ENCODE measurements at places on chromosomes 4 and X. TPM values are rescaled to one million over a fixed set of nuclear protein-coding genes. Genes with fewer than 3 reads are reported as not detected.

DNA sequence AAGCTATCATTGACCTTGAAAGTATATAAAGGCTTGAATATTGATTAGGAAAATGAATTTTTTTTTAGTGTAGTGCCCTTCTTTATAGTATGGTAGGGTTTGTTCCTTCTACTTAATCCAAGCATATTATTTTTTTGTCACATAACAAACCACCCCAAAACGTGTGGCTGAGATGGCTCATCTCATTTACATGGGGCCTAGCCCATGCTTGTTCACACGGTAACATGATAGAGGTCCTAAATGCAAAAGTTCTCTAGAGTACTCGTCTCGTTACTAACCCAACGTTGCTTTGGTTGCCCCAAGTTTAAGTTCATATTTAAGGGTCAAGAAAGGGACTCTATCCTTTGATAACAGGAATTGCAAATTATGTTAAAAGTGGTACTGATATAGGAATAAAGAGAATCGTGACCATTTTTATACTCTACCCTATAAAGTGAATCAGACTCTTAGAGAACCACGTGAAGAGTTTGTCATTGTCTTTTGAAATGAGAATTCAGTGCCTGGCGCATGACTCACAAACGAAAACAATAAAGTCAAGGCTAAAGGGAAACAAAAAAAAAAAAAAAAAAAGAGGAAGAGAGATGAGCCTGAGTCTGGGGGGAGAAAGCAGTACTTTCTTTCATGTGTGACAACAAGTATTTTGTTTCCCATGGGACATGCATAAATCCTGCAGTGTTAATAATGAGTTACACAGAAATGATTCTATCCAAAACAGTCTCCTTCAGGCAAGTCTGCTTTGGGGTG, 402.8 kb upstream of the NWD2 start:
- DNase-seq: no peak

GRCh38 chr4:151166636-151167035, 67.2 kb downstream of the RPS3A start:
- DNase-seq: no peak

DNA sequence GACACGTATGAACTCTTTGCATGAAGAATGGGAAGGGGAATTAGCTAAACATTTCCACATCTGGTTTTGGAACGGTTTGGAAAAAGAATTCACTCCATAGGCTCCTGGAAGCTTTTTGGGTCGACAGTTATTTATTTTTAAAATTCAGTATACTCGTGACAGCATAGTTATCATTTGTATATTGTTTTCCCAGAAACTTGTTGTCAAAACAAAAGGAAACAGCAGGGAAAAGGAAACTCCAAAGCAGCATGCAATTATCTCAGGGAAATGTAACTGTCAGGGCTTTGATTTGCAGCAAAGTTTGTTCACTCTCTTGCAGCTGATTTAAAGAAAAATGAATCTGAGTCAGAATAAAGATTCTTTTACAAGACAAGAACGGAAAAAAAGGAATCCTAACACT, 86.5 kb downstream of the PLAC1 start:
- DNase-seq: no peak

- no peak for DNase-seq
These were observed 241.1 kb downstream of the SPATA18 start for GRCh38 chr4:52292245-52292644.

DNA sequence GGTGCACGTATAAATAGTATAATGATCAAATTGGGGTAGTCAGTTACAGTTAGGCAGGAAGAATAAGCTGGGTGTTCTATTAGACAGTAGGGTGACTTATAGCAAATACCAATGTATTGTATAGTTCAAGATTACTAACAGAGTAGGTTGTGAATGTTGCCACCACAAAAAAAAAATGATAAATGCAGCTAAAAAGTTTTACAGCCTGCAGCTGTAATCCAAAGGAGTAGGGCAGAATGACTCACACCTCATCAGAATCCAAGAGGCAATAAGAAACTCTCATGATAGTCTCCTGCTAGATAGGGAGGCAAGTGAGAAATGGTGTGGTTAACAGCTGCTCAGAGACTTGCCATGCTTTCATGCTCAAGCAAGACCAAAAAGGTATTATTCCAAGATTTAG, 19.6 kb upstream of the TCEAL4 start:
- DNase-seq: no peak

DNA sequence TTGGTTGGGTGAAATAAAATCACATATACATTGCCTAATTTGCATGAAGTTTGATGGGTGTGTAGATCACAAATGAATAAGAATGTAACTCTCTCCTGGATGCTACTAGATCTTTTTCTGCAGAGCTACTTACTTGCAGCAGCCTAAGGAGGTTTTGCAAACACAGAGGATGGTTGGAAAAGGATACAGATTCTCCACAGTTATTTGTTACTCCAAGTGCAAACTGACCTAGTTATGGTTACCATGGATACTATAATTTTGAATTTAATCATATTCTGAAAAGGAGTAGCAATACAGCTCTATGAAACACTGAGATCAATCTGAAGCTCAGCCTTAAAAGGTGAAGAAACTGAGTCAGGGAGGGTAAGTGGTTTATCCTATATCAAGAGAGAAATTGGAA, 9.1 kb upstream of the ARHGEF38 start:
- DNase-seq: no peak

DNA sequence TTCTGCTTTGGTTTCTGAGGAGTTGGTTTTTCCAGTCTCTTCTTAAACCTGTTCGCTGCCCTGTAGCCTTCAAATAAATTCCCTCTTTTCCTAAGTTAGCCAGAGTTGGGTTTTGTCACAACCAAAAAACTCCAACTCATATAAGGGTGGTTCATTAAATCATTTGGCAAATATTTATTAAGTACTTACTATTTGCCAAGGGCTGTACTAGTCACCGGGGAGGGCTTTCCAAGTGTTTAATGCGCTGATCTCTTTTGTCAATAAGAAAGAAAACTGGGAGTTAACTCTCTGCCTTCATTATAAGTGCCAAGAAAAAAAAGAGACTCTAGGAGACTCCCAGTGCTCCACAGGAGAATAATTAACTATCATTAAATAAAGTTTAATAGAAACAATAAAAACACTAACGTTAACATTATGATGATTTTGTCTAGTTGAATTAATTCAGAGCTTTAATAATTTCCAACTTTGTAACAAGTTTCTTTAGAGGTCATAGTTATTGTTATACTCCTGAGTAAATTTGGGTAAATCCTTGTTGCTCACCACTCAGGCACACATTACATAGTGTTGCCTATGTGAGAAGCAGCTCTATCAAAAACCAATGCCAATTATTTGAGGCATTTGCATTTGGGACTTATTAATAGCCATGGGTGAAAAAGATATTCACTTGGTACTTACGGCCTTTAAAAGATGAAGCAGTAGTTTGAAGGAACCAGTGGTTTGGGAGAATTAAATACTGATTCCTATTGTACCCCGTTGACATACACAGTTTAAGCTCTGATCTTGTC, 122.5 kb upstream of the TEX13D start:
- DNase-seq: no peak

DNA sequence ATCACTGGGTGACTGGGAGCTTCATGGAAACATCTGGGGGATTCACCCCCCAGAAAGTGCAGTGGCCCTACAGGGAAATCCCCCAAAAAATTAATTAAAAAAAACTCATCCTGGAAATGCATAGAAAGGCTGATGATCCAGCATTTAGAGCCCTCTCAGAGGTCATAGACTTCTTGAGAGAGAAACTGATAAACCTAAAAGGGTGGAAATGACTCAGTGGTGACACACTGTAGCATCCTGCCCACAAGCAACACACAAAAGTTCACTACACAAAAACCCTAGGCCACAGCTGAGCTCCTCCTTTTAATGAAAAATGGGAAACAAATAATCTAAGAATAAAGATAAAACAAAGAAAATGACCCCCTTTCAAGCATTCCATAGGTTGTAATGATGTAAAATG, 911.5 kb downstream of the GLUD2 start:
- DNase-seq: no peak

DNA sequence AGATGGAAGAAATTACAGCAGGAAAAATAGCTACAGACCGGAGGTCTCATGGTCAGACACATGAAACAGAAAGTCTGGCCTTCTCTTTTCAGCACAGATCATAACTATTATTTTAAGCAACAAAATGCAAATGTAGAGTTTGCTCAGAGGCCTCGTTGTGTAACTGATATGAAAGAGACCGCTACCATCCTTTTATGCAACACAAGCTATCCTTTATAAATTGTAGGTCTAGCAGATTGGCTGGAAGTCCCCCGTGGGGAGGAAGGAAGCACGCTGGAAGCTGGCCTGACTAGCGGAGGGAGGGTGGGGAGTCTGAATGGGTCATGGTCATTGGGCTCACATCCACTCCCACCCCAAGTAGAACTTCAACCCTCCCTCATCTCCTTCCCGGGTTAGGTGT, 27.7 kb downstream of the DMP1 start:
- DNase-seq: no peak

DNA sequence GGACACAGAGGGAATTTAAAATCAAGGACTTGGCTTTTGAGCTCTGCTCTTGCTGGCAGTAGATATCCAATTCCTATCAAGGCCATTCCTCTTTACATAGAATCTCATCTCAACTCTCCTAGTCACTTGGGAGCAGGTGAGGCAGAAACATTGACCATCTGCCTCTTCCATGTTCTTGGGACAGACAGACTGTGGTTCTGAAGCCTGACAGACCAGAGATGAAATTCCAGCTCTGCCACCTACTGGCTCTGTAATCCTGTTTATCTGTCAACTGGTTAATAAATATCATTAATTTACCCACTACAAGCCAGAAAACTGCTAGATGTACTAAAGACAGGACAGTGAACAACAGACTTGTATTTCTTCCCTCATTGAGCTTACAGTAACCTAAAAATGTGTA, 300.8 kb downstream of the ADGRL3 start:
- DNase-seq: no peak

Gene NWD2
- not detected for total RNA-seq

GRCh38 chrX:30888526-30889146, 418 bp downstream of the TAB3 start:
- peak; percentile 31 for DNase-seq

- DNase-seq: peak; percentile 47
These were observed 61.0 kb downstream of the ANXA3 start for GRCh38 chr4:78612398-78613178.

DNA sequence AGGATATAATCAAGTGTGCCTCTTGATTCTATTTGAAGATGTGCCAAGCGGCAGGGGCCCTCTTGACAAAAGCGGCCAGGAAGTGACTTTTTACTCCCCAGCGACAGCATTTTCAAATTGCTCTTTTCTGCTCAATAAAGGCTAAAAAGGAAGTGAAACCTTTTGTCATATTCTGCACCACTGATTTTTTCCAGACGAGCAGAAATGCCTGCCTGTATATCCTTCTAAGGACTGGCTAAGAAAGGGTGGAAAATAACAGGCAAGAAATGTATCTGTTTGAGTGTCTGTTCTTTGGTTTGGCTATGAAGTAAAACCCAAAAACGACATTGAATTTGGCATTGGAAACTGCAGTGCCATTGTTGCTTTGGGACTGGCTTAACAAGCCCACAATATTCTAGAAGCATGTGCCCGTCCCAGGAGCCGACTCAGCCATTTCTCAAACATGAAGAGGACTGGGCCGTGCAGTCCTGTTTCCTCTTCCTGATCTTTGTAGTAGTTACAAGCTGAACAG, 25.4 kb downstream of the TMSB4X start:
- DNase-seq: peak; percentile 58

Gene GPRASP1
- 1.3 TPM for total RNA-seq

Gene UGT2B7
- not detected for total RNA-seq

DNA sequence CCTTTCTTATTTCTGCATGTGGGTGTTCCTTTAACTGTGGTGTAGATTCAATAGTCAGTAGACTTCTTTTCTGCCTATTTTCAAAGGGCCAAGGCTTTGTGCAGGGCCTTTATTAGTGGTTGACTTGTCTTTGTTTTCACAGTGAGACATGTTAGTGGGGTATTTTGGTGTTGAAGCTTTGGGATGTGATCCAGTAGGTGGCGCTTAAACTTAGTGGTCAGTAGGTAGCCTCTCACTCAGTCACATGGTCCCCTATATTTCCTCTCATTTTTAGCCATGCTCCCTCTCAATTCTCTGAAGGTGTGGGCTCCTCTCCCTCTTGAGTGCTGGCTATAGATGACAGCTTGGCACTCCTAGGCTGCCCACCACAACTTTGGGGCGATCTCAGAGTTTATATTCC, 23.4 kb upstream of the SLC10A7 start:
- DNase-seq: no peak

Gene C4orf51
- not detected for total RNA-seq

Gene TMPRSS11A
- not detected for total RNA-seq

- DNase-seq: no peak
These were observed 978.1 kb downstream of the C4orf33 start for GRCh38 chr4:130074096-130074495.

DNA sequence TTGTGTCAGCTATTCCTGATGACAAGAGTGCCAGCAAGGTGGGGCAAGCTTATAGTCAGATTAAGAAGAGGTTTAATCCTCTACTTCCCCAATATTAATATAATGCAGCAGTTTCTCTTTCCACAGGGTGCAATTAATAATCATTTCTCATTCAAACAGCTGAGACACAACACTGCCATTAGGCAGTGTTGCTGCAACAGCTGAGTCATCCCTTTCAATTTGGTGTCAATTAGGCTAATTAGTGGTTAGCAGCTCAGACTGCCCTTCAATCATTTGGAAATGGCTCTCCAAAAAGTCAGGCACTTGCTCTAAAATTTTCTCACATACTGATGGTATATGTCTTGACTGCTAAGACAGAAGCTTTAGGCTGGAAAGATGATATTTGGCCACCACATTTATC, 265.7 kb upstream of the FAM241A start:
- no peak for DNase-seq

Data from activated CD8-positive, alpha-beta T cell treated with anti-CD3 and anti-CD28 coated beads, Interleukin-2, amount 10 ng/mL, durations not matched to agents 7 days and 5 days (primary cell).